CD4-positive, alpha-beta T cell treated with Interleukin-4 for 1 hour (primary cell): ENCODE measurements at places on chromosomes 2 and 18.

DNA sequence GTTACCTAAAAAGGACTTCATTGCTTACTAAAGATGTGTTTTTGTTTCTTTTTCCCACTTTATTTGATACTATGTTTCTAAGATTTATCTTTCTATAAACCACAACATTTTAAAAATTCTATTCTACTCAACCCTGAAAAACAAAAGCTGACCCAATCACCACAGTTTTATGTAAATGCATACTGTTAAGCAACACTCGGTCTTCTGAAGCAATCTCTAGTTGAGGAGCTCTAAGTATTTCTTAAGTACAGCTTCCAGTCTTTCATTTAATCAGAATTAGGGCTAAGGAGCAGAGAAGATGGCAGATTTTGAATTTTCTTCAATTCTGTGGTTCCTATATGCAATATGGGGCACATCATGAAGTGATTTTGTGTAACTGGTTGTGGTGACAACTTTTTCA is 72.2 kb upstream of the SLC4A10 start:
- DNase-seq, result no peak

GRCh38 chr2:42327125-42327524 is 33.9 kb downstream of the COX7A2L start:
- DNase-seq, result no peak

DNA sequence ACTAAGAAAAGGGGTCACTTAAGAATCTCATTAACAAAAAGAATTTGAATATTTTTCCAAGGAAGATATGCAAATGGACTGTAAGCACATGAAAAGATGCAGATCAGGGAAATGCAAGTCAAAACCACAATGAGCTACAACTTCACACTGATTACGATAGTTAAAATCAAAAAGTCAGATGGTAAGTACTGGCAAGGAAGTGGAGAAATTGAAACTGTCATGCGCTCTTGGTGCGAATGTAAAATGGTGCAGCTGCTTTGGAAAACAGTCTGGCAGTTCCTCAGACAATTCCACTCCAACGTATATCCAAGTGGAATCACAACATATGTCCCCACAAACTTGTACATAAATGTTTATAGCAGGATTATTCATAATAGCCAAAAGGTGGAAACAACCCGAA is 81.4 kb downstream of the MSH2 start:
- DNase-seq, result no peak

GRCh38 chr2:46486436-46486835 is 7.1 kb downstream of the TMEM247 start:
- no peak for DNase-seq

GRCh38 chr2:216694826-216695217 is 527 bp downstream of the IGFBP5 start:
- no peak for DNase-seq

- DNase-seq, result no peak
Observed at GRCh38 chr2:203059567-203060240, 45.0 kb downstream of the NBEAL1 start.

DNA sequence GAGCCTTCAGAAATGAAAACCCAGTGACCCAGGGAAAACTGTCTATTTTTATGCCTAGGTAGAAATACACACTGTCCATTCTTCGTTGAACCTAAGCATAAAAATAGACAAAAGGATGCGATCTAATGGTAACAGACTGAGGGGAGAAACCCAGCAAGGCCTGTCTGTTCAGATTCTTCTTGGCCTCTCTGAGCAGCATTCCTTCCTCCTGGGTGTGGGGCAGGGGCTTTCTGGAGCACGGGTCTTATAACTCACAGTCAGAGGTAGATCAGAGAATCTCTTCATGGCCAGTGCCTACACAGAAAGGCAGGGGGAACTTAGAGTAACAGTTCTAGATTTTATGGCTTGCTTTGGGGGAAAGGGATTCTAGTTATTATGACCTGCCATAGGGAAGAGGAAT is 56.0 kb downstream of the PKDCC start:
- no peak for DNase-seq

DNA sequence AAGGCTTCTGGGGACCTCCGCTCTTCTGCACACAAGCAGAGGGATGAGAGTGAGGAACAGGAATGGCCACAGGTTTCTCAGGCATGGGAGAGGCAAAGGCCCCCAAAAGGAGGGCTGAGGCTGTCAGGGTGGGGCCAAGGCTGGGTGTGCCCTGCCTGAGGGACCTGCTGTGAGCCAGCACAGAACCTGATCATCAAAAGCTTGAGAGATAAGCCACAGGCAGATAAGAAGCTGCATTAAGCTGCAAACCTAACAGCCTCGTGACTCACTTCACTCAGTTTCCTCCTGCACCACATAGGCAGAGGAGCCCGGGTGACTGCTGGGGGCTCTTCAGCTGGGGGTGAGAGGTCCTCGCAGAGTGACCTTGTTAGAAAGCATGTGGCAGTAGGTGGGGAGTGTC is 64.5 kb upstream of the LAPTM4A start:
- DNase-seq, result no peak

GRCh38 chr18:40347261-40347660 is 1607.8 kb upstream of the PIK3C3 start:
- DNase-seq, result no peak

DNA sequence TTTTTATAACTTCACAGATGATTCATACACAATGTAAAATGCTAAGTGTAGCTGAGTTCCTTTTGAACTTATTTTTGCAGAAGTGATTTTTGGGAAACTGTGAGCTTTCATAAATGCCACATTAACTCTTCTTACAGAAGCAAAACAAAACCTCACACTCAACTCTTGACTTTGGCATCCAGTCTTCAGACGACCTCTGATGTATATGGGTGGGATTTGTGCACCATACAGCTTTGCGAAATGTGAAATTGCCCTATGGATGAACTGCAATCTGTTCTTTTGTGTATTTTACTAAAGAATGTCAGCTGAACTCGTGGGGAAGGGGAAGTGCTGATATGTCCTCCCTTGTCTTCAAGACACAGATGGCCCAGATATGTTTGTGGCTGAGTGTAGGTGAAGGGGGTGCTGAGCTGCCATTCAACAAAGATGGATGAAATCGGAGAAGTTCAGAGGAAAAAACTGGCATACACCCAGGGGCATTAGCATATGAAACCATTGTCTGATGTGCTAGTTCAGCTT is 218.3 kb downstream of the PTGR3 start:
- DNase-seq, result no peak

DNA sequence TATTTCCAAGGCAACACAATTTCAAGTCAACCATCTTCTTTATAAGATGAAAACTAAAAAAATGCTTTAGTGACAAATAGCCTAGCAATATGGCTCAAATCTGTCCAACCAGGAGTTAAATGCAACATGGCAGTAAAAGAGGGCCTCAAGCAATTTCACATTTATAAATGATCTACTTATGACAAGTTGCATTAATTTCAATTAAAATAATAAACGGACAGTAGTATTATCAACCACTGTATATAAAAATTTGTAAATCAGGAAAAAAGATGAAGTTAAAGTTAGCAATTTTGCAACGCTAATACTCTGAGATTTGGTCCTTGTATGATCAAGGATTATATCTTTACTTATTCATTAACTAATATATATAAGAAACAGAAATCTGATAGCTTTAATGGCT is 19.3 kb downstream of the CCDC88A start:
- DNase-seq, result no peak

- no peak for DNase-seq
Observed at GRCh38 chr18:24198461-24198860, 59.6 kb downstream of the CABYR start.

DNA sequence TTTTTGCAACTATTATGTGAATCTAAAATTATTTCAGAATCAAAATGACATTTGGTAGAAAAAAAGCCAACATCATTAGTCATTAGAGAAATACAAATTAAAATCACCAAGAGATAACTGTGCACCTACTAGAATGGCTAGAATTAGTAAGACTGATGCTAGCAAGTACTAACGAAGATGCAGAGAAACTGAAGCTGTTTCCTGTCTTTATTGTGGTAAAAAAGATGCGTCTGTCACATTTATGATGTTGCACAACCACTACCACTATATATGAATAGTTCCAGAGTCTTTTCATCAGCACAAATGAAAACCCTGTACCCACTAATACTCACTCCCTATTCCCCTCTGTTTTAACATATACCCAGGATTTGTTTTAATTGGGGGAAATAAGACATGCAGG is 16.7 kb upstream of the TWIST2 start:
- DNase-seq, result no peak

GRCh38 chr2:219643084-219643473 is 15.6 kb downstream of the SLC4A3 start:
- DNase-seq, result no peak

DNA sequence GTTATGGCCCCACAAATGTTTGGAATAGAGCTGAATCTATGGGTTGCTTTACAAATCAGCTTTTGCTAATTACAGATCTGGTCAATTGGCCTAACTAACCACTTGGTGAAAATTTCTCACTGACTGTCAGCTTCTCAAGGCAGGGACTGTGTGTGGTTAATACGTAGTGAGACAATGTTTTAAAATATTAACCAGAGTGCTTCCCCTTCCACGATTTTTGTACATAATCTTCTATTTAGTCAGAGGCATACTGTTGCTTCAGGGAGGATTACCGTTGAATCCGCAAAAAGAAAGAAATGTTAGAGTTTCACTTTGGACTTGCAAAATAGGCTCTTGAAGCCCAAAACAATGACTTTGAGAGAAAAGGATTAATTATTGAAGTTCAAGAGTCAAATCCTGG is 14.9 kb upstream of the KCNS3 start:
- no peak for DNase-seq

DNA sequence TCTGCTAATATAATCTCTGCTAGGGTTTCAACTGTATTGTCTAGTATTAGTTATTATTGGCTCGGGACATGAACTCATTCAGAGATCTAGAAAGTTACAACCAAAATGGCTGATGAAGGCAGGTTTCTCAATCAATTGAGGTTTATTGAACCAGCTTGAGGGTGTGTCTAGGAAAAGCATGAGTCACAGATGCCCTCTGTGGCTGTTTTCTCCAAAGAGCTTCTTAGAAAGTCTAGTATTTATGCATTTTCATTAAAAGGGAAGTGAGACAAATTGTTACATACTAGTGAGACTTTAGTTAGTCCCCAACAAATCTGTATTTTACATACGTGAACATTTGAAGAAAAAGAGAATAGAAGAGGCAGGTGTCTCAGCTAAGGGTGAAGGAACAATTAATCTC is 23.0 kb upstream of the RTTN start:
- DNase-seq, result no peak
